Left hindlimb (tissue), 1 donor: ENCODE measurements at places on chromosomes 6 and 20.

GRCh38 chr6:155223646-155224451, 40.0 kb upstream of the CLDN20 start:
- no peak for DNase-seq

DNA sequence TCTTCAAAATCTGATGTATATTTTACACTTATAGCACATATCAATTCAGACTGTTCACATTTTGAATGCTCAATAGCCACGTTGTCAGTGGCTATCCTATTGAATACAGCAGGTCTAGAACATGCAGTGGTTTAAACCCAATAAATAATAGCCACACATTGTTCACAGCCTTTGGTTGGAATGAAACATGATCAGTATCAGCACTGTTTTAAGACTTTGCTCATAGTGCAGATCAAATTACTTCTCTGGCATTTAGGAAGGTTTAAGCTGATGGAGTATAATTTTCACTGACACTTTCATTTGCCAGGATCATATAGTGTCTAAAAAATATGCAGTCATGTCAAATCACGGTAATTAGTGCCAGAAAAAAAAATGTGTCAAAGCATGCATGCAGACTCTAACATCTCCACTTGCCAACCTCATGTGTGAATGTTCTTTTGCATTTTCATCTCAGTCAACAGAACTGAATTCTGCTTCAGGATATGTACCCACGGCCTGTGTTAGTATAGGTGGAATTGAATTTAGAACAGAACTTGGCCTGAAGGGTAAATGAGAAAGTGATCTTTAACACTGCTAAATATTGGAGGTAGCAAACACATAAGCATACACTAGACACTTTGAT, 184.1 kb downstream of the SLC24A3 start:
- no peak for DNase-seq

DNA sequence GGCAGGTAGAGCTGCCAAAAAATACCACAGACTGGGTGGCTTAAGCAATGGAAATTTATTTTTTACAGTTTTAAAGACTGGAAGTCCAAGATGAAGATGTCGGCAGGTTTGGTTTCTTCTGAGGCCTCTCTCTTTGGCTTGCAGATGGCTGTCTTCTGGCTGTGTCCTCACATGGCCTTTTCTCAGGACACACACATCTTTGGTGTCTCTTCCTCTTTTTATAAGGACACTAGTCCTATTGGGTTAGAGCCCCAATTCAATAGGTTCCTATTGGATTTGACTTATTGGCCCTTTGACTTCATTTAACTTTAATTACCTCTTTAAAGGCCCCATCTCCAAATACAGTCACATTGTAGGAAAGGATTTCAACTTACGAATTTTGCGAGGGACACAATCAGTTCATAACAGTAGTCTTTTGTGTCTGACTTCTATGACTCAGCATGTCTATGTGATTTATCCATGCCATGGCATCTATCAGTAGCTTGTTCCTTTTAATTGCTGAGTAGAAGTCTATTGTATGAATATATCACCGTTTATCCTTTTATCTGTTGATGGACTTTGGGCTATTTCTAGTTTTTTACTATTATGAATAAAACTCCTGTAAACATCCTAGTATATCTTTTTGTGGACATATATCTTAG, 11.0 kb upstream of the TCP11 start:
- DNase-seq: no peak

- DNase-seq: no peak
Measured at GRCh38 chr20:60437418-60437817, 479.2 kb downstream of the CDH26 start.

DNA sequence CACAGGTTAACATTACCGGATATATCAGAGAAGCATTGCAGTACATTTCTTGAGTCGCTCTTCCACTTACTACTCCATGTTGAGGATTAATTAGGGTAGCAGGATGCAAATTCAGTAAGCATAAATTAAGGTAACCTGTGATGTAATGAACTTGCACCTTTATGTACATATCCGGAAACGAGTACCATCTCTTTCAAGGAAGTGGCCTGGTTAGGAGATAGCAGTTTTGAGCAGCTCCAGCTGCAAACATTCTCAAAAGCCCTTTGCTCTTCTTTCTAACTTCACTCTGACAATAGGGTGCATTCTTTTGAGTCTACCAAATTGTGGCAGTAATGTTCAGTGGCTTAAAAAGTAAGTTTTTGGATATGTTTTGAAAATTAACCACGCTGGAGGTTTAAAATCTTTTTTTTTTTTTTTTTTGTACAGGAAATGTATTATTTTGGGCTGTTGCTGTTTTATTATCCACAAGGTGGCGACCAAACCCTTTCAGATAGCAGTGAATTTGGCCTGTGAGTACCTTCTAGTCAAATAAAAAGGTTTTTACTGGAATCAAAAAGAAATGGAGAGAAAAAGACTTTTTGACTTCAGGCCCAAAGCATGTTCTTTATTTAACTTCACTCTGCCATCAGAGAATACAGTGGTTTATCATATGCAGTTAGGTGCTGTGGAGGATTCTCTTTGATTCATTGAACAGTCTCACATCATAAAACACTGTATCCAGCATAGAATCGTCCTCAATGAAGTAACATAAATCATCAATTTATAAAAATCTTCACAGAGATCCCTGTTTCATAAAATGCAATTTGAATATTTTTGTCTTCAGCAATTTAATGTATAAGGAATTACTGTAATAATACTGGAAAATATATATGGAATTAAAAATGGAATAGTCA, 8.9 kb downstream of the FAM217B start:
- no peak for DNase-seq

GRCh38 chr6:15399641-15400470, 154.0 kb downstream of the JARID2 start:
- DNase-seq: peak; percentile 86

- DNase-seq: no peak
Measured at GRCh38 chr6:7615611-7616383, 25.8 kb downstream of the SNRNP48 start.

- no peak for DNase-seq
Measured at GRCh38 chr20:25369529-25369928, 21.1 kb downstream of the ABHD12 start.

GRCh38 chr6:148611213-148611612, 135.6 kb upstream of the UST start:
- DNase-seq: no peak

- DNase-seq: no peak
Measured at GRCh38 chr6:161918109-161918531, 644.3 kb upstream of the AGPAT4 start.

DNA sequence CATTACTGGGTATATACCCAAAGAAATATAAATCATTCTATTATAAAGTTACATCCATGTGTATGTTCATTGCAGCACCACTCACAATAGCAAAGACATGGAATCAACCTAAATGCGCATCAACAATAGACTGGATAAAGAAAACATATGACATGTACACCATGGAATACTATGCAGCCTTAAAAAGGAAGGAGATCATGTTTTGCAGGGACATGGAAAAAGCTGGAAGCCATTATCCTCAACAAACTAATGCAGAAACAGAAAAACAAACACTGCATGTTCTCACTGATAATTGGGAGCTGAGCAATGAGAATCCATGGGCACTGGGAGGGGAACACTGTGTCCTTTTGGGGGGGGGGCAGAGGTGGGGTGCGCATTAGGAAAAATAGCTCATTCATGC, 50.9 kb upstream of the HLA-G start:
- no peak for DNase-seq

GRCh38 chr6:166313255-166314070, 5.3 kb upstream of the PRR18 start:
- no peak for DNase-seq

GRCh38 chr6:169406034-169406433, 152.4 kb upstream of the THBS2 start:
- DNase-seq: no peak

GRCh38 chr6:130670142-130670541, 157.1 kb upstream of the SMLR1 start:
- no peak for DNase-seq

GRCh38 chr6:24504287-24504648, 9.5 kb downstream of the ALDH5A1 start:
- DNase-seq: no peak

- no peak for DNase-seq
Measured at GRCh38 chr6:32175322-32175710, 568 bp downstream of the AGPAT1 start.

DNA sequence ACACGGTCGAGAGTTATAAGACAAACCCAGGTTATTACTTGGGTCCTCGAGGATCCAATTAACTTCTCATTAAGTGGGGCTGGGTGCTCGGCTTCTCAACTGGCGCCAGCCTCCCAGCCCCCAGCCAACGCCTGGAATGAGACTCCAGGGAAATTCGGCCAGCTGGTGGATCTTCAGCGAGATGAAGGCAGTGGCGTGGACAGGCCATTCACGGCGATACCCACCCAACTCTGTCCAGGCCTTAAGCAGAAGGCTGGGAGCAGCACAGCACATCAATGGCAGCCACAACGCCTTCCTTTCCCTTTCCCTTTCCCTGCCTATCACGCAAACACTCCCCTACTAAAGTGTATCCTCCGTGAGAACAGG, 868 bp downstream of the METTL24 start:
- no peak for DNase-seq

DNA sequence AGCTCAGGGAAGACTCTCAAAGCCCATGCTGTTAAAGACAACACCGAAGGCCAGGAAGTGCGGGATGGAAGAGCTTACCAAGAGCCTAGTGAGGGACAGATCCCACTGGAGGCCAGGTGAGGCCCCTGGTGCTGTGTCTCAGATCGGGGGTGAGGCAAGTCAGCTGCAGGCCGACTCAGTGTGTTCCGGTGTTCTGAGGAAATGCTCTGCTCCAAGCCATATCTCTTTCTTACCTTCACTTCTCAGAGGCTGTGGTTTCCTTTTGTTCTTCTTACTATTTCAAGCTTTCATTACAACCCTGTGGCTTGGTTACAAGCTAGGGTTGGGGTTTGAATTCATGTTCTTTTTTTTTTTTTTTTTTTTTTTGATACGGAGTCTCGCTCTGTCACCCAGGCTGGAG, 114.3 kb upstream of the ZFP64 start:
- no peak for DNase-seq

GRCh38 chr6:109769213-109769612, 78.1 kb downstream of the FIG4 start:
- no peak for DNase-seq

- no peak for DNase-seq
Measured at GRCh38 chr20:12835999-12836398, 172.8 kb upstream of the SPTLC3 start.

DNA sequence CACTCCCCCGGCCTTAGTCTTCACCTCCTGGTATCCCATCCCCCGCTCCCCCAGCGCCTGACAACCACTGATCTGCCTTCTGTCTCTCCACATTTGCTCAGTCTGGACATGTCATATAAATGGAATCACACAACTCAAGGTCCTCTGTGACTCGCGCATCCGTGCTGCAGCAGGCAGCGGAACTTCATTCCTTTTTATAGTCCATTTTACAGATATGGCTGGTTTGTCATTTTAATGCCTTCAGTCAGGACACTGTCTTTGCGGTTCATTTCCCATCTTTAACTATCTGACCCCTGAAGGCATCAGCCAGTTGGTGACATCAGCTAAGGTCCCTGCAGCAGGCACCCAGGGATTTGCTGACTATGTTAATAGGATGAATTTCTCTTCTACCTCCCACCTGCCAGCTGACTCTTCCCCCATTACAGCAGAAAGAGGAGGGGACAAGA, 125.7 kb downstream of the ZMYND8 start:
- no peak for DNase-seq

- DNase-seq: no peak
Measured at GRCh38 chr6:18047406-18047805, 60.0 kb upstream of the KIF13A start.

DNA sequence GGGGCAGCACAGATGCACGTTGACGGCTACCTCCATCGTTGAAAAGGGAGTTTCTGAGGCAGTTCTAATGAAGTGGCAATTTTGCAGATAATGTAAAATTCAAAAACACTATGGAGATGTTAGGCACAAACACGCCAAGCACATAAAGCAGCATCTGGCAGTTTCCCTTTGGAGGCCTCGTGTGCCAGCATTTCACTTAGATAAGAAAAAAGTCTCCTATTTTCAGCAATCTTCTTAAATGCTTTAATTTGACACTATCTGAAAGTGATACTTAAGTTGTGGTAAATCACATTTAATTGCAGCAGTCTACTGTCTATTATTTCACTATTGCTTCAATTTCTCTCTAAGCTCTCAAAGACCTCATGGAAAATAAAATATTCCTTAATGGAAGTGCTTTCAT, 125.3 kb upstream of the PROKR2 start:
- no peak for DNase-seq

DNA sequence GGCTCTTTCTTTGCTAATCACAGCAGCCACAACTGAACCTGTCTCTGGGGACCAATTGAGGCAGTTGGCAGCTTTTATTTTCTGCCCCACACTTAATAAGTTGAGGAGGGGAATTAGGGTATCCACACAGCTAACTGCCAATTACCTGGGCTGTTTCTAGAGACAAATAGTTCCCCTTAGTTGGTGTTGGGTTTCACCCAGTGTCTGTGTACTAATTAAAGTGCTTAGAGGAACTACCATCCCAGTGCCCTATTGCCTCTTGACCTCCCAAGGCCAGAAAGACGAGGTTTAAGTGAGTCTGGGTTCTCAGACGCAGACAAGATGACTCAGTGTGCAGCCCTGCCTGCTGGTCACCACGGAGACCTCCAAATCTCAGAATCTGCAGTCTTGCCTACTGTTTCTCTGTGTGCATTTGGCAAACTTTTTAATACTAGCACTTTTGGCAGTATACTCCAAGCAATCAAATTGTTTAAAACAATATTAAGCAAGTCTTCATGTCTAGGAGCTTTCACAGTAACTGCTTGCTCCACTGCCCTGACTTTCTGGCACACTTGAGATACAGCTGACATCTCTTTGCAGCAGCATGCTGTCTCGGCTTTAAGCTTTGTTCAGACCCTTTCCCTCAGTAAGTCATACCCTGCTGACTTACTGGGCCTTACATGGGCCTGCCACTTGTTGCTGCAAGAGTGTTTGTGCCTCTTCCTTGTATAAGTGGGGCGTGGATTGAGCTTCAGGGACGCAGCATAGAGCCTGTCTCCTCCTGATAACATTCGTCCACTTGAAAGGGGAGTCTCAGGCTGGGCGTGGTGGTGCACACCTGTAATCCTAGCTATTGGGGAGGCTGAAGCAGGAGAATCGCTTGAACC, 31.9 kb downstream of the STK35 start:
- no peak for DNase-seq

DNA sequence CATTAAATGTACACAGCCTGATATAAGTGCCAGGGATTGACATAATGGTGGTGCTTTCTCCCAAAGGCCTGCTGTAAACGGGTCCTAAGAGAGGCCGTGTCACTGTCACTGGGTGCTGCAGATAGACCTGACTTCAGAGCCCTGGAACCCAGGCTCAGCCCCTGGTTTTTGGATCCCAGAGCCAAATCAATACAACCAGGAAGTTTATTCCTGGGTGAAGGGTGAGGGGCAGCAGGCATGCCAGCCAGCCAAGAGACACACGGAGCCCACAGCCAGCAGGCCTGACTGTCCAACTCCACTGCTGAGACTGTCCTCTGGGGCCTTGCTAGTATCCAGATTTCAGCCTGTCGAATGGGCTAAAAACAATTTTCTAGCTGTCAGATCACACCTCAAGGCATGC, 12.8 kb upstream of the ARMC12 start:
- no peak for DNase-seq

DNA sequence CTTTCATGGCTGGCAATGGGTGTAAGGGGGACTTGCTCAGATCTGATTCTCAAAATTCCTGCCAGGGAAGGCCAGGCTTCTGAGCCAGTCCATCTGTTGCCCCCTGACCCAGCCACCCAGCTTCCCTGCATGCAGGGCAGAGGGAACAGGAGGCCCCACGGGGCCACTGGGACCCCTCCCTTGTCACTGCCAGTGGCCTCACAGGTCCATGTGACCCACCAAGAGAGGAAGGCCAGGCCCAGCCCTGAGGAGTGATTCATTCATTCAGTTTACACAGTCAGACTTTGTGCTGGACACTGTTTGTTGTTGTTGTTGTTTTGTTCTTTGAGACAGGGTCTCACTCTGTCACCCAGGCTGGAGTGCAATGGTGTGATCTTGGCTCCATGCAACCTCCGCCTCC, 39.5 kb downstream of the UBE2V1 start:
- DNase-seq: no peak
